ENCODE measurements at places on chromosomes 1 and 21.

DNA sequence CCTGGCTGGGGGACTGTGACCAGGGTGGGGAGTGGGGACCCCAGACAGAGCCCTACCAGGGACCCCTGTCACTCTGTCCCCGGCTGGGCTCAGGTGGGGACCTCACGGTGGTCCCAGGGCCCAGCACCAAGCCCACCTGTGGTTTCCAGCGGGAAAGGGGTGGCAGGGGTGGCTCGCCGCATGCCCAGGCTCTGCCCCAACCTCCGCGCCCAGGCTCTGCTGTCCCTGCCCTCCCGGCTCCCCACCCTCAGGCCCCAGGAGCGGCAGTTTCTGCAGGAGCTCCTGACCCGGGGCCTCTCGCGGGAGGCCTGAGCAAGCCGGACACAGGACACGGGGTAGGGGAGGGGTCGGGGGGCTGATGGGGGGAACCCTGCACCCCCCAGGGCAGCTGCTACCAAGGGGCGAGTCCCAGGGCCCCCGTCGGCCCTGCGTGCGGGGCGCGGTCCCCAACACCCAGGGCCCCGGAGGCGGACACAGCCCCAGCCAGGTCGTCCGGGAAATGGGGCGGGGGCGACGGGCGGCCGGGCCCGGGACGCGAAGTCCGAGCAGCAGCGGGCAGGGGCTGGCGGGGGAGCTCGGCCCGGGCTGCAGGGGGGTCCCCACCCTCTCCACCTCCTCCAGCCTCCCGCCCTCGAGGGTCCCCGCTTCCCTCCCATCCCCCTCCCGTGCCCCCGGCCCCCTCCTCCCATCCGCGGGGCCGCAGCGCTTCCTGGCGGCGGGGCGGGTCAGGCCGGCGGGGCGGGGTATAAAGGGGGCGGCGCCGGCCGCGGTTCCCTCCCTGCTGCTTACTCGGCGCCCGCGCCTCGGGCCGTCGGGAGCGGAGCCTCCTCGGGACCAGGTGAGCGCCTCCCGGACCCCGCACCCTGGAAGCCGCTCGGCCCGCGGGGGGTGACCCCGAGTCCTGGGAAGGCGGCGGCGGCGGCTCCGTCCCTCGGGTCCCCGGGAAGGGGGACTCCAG is at the start of gene COL6A2:
TSS of gene COL6A2 (plus strand) at position 777 of the 958 bp plus-strand sequence.
- peak; percentile 54 for DNase-seq

DNA sequence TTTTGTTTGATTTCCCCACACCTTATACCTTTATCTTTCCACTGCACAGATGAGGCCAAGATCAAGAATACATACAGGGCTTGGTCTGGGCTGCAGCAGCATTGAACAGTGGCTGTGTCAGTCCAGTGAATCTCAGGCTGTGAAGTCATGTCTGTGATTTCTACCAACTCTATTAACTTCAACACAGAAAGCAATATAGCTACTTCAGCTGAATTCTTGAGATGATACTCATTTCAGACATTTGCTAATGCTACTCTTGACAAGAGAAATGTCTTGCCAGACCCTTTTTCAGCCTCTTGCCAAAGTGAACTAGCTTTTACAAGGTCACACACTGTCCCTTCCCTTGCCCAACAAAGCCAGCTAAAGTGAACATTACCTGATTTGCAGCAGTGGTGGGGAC is 25.1 kb upstream of the HSD3B1 start:
- DNase-seq: no peak

GRCh38 chr1:3593334-3593733 is 18.0 kb downstream of the MEGF6 start:
- no peak for DNase-seq

GRCh38 chr1:198942466-198942865 is 303.6 kb downstream of the PTPRC start:
- DNase-seq: no peak

GRCh38 chr1:169121146-169121923 is 14.8 kb downstream of the ATP1B1 start:
- no peak for DNase-seq

- DNase-seq: no peak
Measured at GRCh38 chr1:31151402-31151801, 85.9 kb upstream of the PUM1 start.

GRCh38 chr1:36134505-36135329 is 9.7 kb upstream of the COL8A2 start:
- peak; percentile 69 for DNase-seq

DNA sequence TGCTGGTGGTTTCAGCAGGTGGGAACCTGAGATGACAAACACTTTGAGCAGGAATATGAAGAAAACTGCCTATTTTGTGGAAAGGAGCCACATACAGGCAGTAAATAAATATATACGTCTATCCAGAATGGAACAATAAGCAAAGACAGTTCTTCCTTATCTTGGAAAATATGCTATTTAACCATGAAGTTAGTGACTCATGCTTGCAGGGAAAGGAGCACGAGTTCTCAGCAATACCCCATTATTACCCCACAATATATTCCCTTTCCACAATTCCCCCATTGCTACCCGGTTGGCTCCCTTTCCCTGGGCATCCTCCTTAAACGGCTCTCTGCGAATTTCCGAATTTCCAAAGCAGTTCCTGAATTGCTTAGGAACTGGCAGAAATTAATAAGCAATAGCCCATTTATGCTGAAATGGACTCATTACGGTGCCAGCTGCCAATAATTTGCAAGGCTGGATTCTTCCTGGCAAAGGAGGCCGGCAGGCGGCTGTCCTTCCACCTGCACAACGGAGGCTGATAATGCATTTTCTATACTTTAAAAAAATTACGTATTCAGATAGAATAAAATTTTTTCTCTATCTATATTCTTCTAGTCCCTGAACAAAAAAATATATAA is 65.4 kb downstream of the TIAM1 start:
- no peak for DNase-seq

DNA sequence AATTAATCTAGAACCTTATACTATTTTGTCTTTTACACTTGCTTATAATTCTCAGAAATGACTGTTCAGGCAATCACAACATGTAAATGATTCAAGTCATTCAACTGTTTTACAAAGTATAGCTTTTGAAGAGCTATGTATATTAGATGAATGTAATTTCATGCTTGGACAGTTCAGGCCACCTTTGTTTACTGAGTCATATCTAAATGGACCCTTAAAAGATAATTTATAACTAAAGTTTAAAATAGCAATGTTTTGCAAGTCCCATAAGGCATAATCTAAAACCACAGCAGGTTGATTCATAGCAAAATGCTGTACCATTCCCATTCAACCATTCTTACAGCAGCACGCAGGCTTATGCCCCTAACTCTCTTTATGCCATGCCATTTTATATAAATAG is 64.8 kb downstream of the PIK3R3 start:
- DNase-seq: no peak

GRCh38 chr21:25717491-25718147 is 17.1 kb downstream of the ATP5PF start:
- DNase-seq: peak; percentile 18

- DNase-seq: no peak
Measured at GRCh38 chr21:39529026-39529425, 77.3 kb downstream of the SH3BGR start.

DNA sequence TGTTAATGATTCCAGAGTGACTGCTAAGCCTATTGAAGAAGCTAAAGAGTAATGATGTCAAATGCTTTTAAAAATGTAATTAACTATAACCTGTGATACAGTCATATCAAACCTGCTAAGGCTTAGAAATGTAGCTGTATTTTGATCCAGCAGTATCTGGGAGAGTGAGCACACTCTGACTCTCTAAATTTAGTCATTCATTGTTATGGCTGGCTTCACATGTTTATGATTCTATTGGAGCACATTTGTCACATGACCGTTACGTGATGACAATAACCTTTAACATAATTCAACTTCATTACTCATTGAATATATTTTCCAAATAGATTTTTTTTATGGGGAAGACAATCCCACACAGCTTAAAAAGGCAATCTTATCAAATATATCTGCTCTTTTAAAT is 587.1 kb downstream of the LMO4 start:
- no peak for DNase-seq

GRCh38 chr1:234475167-234475793 is 3.7 kb downstream of the TARBP1 start:
- DNase-seq: no peak

DNA sequence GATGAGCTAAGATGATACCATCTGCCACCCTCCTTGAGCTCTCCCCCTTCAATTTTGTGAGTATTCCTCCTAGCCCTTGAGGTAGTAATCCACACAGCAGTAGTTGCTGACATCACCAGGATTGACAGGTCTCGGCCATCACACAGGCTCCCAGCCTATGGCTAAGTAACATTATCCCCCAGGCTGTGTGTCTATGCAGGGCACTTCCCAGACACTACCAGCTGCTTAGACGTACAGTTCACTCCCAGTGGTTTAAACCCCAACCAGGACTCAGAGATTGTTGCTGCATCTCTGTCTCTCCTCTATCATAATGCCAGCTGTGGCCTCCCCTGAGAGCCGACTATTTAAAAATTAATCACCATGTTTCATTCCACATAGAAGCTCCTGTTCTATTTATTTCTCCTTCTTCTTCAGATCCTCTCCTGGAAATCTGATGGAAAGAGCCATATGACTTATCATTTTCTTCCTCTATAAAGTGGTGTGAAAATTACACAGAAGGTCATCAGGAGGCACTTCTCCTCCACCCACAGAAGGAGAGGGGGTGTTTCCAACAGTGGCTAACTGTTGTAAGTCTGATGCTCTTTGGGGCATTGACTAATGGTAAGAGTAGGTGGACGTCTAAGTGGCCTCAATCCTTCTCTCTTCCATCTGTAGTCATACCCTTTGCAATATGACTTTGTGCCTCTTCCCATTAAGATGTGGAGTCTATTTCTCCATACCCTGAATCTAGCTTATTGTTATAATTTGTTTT is 396.3 kb downstream of the SETD4 start:
- no peak for DNase-seq

GRCh38 chr21:29181799-29182470 is 51.5 kb downstream of the MAP3K7CL start:
- DNase-seq: peak; percentile 21

DNA sequence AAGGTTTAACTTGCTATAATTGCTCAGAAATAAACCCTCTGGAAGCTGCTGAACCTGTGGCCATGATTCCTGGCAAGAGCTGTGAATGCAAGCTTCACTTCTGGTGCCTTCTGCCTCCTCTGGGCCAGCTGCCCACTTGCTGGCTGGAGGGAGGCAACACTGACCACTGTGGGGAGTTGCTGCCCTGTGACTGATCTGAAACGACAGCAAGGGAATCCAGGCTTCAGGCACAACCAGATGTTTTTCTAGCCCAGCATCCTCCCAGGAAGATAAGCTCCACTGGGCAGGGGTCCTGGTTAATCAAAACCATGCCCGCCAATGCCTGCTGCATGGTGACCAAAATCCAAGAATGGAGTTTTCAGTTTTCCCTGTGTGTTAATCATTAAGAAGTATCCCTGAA is 180.0 kb upstream of the HMGB4 start:
- DNase-seq: no peak

- no peak for DNase-seq
Measured at GRCh38 chr1:5513179-5513578, 479.0 kb downstream of the NPHP4 start.

- peak; percentile 67 for DNase-seq
Measured at GRCh38 chr1:99481391-99481996, 164.4 kb upstream of the PALMD start.

GRCh38 chr1:24894002-24894401 is 36.1 kb downstream of the RUNX3 start:
- no peak for DNase-seq

Measured in RPMI8226 (cell line).